Thoracic aorta (tissue), 2 donors: ENCODE measurements at places on chromosomes 16 and 17. TPM values are rescaled to one million over a fixed set of nuclear protein-coding genes. Genes with fewer than 3 reads are reported as not detected.

RAP1GAP2 gene
- 10.0 TPM for total RNA-seq

ABCC3 gene
- total RNA-seq, result 72.7 TPM

CCL1 gene
- total RNA-seq, result not detected

SOX9 gene
- 3.6 TPM for total RNA-seq

CD300LB gene
- total RNA-seq, result 0.81 TPM

LRRC75A gene
- total RNA-seq, result 3.7 TPM

CEP112 gene
- total RNA-seq, result 13.4 TPM

RAB37 gene
- 3.2 TPM for total RNA-seq

CCDC144A gene
- 6.5 TPM for total RNA-seq

ARL5C gene
- not detected for total RNA-seq

OTOP3 gene
- not detected for total RNA-seq

NGFR gene
- 13.9 TPM for total RNA-seq

GAS7 gene
- total RNA-seq, result 70.8 TPM

ARSG gene
- total RNA-seq, result 5.4 TPM

GDPD3 gene
- total RNA-seq, result 6.0 TPM

PYDC1 gene
- total RNA-seq, result not detected

SECTM1 gene
- 16.7 TPM for total RNA-seq

HOXB3 gene
- 26.8 TPM for total RNA-seq

MYL11 gene
- 0.81 TPM for total RNA-seq

KRTAP2-3 gene
- not detected for total RNA-seq
